ENCODE measurements at places on chromosomes 6 and 20.
A peak's percentile ranks its signal among the peaks of the same experiment; 100 is the strongest.

DNA sequence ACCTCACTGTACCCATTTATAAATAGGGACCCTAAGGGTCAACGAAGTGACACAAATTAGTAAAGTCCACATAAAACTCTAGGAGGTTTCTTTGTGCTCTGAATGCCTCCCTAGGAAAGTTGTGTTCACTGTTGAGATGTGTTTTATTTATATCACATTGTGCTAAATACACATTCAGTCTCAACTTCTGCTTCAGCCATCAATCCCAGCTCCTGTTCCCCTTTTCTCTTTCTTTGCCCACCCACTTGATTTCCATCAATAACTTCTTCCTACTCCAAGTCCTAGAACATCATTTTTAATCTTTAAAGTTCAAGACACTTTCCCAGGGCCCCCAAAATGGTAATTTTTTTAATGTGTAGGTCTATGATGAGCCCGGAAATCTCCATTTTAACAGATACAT lies 208.3 kb upstream of the RAB32 start:
- DNase-seq = no peak

GRCh38 chr6:110822249-110822648 lies 7.0 kb upstream of the CDK19 start:
- no peak for DNase-seq

- no peak for DNase-seq
Measured at GRCh38 chr6:24273096-24273870, 84.6 kb downstream of the DCDC2 start.

GRCh38 chr6:84521511-84521910 lies 242.9 kb downstream of the TBX18 start:
- no peak for DNase-seq

DNA sequence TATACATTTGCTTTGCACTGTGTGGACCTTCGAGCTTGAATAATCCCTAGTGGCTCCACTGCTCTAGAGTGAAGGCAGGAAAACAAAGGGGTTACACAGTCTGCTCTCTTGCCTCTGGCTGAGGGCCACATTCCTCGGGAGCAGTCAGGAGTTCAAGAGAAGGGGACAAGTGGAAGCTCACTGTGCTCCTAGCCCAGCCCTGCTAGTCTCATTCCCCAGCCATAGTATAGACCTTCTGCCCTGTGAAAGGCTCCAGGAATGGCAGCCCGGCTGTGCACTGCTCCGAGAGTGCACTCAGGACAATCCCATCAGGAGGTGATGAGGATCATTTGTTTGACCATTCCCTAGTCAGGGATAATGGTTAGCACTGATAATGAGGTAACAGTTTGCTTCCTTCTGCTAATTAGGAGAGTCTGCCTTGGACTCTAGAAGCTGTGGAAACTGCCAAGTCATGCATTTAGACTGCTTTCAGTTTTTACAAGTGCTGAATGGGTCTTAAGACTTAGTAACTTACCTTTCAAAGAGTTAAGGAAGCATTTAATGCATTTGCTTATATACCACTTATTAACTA lies 8.5 kb downstream of the IYD start:
- no peak for DNase-seq

DNA sequence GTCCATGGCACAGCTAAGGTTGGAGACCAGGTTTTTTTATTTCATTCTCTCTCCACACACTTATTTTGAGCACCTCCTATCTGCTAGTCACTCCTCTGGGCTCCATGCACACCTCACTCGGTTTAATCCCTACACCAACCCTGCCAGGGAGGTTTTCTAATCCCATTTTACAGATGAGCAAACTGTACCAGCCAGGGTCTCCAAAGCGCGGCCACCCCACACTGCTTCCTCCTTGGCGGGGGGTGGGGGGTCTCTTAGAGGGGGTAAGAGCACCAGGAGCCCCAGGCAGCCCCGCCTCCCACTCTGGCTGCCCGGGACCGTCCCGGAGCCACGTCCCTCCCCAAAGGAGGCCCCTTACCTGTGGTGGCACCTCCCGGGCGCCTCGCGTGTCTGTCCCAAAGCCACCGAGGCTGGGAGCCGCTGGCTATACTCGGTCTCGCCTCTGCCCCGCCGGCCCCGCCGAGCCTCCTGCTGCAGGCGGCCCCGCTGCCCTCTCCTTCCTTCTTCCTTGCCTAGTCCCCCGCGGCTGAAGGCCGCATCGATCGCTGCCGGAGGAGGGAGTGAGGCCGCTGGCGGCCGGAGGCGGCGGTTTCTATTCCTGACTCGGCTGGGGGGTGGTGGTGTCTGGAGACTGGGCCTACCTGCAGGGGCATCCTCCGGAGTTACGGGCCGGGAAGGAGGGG lies at the start of gene KCNS1:
Gene KCNS1, minus strand, starts transcription at position 565 of the 683 bp plus-strand sequence. CDS start 1,891 bp downstream, outside the sequence.
- DNase-seq = no peak

- no peak for DNase-seq
Measured at GRCh38 chr6:41408576-41408975, 73.2 kb downstream of the NCR2 start.

DNA sequence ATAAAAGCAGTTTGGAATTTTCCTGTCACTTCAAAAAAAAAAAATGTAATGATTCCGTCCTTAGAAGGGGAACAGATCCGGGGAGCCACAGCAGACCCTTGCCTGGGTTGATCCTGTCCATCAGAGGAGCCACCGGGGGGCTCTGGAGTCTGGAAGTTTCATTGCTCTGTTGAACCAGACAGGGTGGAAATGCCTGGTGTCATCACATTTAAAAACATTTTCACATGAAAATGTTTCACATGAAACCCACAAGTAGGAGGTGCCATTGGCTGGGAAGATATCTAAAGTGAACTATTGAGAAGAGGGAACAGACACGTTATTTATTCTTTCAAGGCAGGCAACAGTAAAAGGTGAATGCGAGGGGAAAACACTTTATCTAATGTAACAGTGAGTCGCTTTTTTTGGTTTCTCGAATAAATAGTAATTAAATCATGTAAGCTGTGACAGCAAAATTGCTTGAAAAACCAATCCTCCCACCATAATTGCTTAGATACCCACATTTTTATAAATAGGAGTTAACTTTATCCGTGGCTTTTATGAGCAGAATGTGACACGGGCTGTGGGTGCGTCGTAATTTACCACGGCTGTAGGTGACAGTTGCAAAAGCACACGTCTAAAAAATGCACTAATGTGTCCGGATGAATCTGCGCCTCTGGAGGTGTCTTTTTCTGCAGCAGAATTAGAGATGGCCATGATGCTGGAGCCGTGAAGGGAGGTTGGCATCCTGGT lies 323.4 kb downstream of the TAF4 start:
- DNase-seq = no peak

DNA sequence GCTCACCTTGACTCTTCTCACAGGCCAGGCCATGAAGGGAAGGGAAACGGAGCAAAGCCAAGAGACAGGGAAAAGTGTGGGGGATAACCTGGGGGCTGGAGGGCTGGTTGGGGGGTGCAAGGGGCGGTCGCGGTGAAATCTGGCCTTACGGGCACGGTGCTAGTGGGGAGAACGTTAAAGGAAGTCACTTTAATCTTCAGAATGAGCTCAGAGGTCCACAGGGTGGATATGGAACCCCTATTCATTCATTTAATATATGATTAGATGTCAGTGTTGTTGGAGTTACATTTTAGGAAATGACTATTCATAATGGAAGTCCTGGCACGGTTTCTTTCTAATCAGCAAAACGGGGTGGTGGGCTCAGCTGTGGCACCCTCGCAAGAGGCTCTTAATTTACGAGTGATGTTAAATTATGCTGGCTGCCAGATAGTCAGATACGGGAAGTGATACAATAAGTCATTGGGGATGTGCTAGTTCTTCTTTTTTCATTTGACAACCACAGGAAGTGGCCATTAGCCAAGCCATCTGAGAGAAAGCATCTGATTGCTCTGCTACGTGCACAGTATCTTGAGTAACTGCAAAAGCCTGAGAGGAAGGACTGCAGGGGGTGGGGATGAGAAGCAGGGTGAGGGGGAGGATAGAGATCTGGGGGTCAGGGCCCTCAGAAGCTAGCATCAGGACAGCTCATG lies 253.0 kb downstream of the QKI start:
- no peak for DNase-seq

DNA sequence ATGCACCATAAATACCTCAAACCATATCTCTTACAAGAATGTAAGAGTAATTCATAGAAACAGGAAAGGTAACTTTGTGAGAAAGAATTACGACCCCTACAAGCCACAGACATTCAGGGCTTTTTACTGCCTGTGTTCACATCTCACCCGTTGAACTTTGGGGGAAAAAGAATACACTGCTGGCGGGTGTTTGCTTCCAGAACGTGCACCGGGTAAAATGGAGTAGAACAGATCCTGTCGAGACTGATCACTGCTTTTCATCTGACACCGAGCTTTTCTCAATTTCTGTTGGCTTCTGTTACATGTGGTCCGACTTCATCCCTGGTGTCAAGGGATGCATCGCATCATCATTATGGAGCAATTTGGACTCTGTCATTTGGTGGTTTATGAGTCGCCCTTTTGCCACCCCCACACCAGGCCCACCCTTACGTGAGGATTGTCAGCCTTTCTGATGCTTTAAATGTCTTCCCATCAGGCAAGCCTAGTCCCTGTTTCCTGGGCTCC lies 219.2 kb upstream of the ZFP64 start:
- no peak for DNase-seq

- DNase-seq = no peak
Measured at GRCh38 chr20:20184149-20184548, 131.8 kb downstream of the CFAP61 start.

DNA sequence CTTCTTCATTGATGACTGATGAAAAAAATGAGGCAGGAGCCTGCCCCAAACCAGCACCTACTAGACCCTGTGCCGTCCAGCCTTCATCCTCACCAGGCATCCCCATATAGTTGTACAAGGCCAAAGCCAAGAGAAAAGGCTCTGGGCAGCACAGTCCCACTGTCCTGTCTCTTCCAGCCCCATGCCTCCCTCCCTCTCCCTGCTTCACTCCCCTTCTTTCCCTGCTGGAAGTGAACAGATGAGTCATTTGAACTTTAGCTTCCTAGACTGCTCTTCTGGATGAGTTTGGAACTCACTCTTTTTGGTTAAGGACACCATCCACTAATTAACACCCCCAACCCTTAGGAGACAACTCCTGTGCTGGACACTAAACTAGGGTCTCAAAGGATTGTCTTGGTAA lies 235.2 kb downstream of the LRFN2 start:
- no peak for DNase-seq

DNA sequence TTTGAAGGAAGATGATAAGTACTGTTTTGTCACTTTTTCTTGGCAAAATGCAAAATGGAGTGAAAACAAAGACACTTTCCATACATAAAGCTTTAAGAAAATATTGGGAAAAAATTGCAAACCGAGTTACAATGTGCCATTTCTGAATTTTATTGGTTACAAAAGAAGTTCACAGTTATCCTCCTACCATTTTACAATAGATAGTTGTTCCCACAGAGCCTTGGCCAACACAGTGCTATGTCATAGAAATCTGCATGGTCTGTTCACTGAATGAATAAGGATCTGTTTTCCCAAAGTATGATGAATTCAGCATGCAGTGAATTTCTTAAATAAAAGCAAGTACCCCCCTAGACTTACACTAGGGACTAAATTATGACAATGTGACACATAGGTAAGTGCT lies 268.2 kb upstream of the POU3F2 start:
- DNase-seq = no peak

GRCh38 chr6:158143700-158144099 lies 24.4 kb downstream of the SERAC1 start:
- no peak for DNase-seq

- no peak for DNase-seq
Measured at GRCh38 chr6:1903780-1904465, 294.2 kb downstream of the FOXC1 start.

DNA sequence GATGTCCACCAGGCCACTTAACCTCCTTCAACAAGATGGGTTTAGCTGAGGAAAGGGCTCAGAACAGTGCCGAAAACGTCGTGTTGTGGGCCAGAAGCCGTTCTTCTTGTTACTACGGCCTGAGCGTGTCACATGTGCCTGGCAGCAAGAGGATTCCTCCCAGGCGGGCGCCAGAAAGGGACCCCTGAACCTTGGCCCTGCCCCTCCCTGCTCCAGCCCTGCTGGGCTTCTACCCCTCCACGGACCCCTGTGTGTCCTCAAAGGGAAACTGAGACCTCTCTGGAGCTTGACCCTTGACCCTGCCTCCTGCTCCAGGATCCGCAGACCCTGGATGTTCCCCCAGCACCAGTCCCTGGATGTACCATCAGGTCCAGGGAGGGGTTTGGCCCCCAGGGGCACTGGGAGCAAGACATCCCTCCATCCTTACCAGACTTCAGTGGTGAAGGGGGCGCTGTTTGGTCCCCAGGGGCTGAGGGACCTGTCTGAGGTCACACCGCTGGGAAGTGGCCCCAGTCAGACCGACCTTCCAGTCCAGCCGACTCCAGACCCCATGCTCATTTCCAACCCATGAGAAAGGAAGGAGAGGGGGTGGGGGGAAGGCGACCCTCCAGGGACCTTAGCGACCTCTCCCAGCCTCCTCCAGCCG lies 10.1 kb downstream of the HRH3 start:
- DNase-seq = no peak

DNA sequence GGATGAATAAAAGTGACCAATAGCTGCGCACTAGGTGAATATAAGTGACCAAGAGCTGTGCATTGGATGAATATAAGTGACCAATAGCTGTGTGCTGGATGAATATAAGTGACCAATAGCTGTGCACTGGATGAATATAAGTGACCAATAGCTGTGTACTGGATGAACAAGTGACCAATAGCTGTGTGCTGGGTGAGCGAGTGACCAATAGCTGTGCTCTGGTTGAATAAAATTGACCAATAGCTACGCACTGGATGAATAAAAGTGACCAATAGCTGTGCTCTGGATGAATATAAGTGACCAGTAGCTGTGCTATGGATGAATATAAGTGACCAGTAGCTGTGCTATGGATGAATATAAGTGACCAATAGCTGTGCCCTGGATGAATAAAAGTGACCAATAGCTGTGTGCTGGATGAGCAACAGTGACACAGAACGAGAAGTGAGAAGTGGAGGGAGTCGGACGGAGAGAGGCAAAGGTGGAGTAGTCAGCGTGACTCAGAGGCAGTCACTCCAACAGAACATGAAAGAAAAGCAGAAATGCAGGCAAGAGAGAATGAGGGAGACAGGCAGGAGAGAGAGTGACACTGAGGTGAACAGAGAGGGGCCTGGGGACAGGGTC lies 38.5 kb downstream of the RBM38 start:
- DNase-seq = no peak

DNA sequence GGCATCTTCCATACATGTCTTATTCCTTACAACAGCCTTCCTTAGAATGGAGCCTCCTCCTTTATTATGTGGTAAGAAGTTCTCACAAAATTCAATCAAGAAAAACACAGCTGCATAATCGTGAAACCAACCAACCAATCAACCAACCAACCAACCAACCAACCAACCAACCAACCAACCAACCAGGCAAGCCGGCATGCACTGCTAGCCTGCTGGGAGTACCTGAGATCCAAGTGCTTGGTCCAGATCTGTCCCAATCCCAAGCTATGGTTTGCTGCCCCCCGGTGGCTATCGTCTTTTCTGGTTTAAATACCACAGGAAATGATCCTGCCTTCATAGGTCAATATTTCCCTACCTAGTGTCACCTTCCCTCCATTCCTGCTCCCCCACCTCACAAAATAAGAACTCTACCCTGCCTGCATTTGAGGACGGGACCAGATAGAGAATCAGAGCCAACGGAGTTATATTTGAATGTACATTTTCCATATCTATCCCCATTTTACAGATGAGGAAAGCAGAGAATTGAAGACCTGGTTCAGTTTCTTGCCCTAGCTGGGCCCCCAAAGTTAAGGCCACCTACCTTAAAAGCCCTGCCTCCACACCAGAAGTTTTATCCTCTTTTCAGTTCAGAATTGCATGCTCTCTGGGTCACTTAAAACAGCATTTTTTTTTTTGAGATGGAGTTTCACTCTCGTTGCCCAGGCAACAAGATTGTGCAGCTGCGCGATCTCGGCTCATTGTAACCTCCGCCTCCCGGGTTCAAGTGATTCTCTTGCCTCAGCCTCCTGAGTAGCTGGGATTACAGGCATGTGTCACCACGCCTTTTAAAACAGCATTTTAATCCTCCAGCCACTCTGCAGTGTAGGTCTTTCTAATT lies 27.1 kb downstream of the RAB44 start:
- DNase-seq = peak; percentile 36
